Activated effector memory CD4-positive, alpha-beta T cell treated with Interleukin-2 at 50 U/mL for 16 hours (primary cell): ENCODE measurements at places on chromosomes 1 and 21.

- DNase-seq: no peak
Observed at GRCh38 chr1:176601348-176601747, 138.4 kb downstream of the PAPPA2 start.

DNA sequence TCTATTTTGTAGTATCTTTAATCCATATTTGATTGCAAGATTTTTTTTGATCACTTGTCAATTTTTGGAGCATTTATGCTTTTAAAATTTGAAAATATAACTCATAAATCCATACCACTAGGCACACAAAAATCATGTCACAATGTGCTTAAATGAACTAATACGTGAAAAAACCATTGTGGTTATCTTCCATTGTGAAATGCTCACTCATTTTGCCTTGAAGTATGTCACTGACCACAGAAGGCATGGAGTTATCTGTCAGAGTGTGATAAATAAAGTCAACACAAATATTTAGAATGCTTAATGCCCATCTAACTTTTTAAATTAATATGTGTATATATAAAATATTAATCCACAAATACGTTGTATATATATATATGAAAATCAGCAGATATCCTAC, 347.2 kb downstream of the PTPRC start:
- no peak for DNase-seq

DNA sequence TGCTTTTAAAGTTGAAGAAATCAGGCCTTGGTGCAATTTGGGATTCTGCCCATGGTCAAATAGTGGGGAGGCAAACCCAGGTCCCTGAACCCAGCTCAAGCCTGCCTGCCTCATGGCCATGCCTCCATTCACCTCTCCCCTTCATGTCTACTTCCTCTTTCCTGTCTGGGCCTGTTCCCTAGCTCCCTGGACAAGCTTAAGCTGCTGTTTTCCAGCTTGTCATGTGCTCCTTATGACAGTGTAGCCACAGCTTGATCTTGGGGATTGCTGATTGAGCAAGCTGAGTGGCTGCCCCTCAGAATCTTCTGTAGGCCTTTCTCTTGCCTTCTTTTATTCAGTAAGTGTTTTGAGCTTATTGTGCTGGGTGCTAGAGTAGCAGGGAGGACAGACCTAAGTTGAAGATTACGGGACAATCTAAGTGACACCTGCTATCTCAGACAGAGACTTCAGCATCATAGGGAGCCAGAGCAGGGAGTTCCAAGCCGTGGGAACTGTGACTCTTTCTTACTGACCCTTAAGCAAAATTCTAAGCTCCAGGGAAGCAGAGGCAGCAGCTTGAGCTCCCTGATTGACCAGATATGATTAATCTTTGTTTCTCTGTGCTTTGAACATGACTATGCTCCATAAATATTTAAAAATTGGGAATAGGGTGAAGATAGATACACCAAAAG, 520 bp upstream of the MR1 start:
- DNase-seq: peak; percentile 26

GRCh38 chr1:182400567-182400966, at the start of gene TEDDM1:
TEDDM1 (minus strand) TSS chr1:182400667; CDS start chr1:182400485, 182 bp downstream.
- no peak for DNase-seq

DNA sequence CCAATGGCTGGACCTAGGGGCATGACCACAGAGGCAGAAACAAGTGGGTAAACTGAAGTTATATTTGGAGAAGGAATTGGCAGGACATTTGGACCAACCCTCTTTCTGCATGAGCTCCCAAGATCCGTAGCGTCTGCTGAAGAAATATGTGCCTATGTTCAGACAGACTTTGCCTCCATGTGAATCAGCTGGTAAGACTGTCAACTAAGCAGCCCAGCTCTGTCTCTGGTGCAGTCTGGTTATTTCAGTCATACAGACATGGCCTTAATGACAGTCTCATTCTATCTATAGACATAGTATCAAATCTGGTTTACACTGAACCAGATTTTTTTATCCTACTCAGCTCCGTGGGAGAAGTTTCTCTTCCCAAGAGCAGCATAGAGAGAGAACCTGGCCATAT, 63.1 kb upstream of the PBX1 start:
- DNase-seq: no peak

DNA sequence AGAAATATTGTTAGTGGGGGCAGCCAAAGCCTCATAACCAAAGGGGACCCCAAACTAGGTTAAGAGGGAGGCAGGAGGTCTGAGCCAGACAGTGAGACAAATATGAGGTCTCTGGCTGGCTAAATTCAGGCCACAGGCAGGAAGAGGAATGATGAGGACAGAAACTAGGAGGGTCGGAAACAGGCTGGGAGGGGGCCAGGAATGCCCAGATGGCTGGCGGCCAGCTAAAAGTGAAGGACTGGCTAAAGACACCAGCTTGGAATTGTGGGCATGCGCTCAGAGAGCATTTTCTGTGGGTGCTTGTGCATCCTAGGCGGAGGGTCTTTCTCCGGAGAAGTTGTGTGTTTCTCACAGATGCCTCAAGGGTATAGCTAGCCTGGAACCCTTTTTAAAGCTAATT, 77.0 kb downstream of the PGM1 start:
- no peak for DNase-seq

- DNase-seq: no peak
Observed at GRCh38 chr1:45300669-45300997, 26.1 kb upstream of the HPDL start.

DNA sequence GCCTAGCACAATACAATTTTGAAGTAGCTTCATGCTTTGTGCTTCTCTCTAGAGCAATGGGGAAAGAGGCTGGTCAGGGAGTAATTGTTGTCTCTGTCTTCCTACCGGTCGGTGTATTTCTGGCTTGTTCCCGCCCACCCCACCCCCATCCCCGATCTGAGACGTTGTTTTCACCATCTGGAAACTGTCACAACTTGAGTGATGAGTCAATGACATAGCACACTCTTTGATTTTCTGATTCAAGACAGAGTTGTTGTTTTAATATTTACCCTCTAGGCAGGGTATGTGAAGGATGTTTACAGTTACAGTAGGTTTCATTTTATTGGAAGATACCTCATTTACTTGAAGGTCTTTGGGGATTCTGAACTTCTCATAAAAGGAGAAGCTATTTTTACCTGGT, 7.0 kb downstream of the IL12RB2 start:
- no peak for DNase-seq

DNA sequence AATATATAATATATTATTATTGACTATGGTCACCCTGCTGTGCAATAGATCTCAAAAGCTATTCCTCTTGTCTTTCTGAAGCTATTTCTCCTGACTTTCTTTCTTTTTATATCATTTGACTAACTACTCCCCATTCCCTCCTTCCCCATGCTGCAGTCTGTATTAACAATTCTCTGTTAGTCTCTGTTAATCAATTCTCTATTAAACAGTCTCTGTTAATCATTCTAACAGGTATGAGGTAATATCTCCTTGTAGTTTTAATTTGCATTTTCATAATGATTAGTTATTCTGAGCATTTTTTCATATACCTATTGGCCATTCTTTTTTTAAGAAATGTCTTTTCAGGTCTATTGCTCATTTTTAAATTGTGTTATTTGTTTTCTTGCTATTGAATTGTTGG, 201.0 kb upstream of the B3GALT2 start:
- DNase-seq: no peak

DNA sequence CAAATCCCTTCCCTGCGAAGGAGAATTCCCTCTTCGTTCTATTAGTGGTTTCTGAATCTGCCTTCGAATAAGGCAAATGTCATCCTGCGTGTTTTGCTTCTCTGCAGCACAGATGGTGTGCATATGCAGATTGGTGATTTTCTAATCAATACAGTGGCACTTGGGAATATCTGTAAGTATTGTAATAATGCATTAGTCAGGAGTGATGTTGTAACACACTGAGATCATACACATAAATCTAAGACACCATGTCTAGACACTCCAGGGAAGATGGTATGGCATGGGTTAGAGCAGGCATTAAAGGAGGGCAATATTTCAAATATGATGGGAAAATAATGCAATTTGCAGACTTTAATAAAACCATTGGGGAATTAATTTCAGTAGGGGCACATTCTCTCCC, 513.2 kb upstream of the PTBP2 start:
- DNase-seq: no peak

DNA sequence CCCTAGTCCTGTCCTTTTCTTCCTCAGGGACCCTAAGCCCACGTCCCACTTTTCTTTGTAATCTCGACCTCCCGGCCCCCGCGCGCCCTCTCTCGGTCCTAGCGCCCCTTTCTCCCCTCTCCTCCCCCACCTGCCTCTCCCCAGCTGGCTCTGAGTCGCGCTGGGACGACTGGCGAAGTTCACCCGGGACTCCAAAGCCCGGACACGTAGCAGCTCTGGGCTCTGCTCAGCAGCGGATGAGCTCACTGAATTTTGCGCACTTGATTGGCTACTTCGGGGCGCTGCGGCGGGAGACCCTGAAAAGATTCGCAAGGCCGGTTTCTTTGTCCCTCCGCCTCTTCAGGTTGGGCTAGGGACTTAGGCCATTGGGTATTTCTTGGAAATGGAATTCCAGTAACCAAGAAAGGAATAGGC, 16.3 kb upstream of the ACKR1 start:
- no peak for DNase-seq

DNA sequence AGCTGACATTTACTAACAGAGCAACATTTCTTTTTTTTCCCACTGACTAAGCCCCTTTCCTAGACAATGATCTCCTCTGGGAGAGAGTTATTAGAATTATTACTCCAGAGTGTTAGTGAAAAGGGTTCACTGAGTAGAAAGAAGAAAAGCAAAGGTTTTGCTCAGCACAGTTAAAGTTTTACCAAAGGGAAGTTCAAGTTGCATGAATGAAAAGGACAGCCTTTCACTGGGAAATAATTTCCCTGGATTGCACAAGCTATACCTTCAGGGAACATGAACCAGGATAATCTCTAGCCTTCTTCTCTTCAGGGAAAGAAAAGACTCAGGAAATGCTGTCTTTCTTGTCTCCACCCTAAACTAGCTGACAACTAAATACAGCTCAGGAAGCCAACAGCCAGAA, 71.4 kb upstream of the ESRRG start:
- DNase-seq: no peak

DNA sequence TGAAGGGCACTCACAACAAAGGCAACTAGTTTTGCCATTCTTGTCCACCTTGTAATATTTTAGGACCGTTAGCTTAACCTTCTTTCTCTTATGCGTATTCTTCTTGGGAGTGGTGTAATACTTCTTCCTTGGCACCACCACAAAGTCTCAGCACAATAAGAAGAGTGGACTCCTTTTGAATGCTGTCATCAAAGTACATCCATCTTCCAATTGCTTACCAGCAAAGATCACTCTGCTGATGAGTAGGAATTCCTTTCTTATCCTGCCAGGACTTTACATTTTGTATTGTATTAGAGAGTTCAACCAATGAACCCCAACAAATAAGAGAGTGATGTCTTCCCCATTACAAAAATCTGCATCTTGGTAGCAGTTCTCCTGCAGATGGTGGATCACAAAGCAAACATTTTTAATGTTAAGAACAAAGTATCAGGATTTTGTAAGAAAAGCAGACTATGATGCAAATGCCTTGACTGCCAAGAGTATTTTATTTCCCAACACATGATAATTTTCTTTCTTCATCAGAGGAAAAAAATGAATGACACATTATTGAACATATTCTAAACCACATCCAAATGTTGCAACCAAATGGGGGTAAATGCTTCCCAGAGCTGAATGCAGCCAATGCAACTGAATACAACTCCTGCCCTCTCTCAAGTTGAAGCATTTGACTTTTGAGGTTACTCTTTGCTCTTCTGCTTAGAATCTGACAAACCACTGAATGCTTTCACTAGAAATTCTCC, 5.1 kb upstream of the ARNT start:
- DNase-seq: no peak

GRCh38 chr1:2210084-2210653, 15.6 kb upstream of the FAAP20 start:
- no peak for DNase-seq

- no peak for DNase-seq
Observed at GRCh38 chr1:39050001-39050400, 23.9 kb downstream of the NDUFS5 start.

GRCh38 chr1:240808381-240808780, 196.4 kb upstream of the GREM2 start:
- DNase-seq: no peak

DNA sequence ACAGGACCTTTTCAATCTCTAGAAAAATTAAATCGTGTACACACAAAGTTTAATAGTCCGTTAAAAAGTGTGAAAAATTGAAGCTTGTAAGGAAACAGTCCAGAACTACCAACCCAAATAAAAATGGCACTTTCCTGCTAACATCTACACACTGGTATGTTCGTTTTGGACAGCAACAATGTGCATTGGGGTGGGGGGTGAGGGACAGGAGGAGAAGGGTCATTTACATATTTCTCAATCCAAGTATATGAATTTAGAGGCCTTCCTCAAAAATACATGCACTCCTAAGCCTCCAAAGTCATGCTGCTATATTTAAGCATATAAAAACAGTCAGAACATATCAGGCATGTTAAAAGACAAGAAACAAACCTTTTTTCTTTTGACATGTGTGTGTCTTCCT, 2.5 kb downstream of the PPP1R15B start:
- no peak for DNase-seq

DNA sequence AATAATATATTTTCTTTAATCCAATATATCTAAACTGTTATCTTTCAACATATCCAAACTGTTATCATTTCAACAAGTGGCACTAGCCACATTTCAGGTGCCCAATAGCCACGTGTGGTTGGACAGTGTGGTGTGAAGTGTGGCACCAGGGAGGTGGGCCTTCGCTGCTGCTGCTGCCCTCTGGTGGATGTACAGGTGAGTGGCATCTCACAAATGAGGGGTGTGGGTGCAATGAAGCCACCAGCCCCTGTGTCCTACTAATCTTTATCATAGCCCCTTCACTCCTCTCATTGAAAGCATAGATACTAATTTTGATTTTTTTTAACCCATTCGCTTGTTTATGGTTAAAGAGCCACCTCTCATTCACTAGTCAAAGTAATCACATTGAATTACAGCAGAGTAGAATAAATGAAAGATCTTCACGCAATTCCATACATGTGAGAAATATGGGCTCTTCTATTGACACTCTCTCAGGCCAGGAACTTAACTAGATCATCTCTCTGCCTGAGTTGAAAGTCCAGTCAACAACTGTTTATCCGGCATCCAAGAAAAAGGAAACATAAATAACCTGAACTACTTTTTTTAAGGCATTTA, 499.2 kb downstream of the OMA1 start:
- no peak for DNase-seq

GRCh38 chr1:85313888-85314696, 37.7 kb upstream of the BCL10 start:
- no peak for DNase-seq

- DNase-seq: no peak
Observed at GRCh38 chr1:171037626-171038025, 53.1 kb upstream of the FMO3 start.

DNA sequence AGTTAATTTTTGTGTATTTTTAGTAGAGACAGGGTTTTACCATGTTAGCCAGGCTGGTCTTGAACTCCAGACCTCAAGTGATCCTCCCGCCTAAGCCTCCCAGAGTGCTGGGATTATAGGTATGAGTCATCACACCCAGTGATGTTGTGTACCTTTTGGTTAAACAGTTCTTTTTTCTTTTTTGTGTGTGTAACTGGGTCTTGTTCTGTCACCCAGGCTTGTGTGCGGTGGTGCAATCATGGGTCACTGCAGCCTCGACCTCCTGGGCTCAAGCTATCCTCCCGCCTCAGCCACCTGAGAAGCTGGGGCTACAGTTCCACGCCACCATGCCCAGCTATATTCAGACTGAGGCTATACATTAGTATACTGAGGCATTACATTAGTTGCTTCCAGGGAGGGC, 37.8 kb downstream of the GABPB2 start:
- DNase-seq: no peak

- no peak for DNase-seq
Observed at GRCh38 chr1:64396817-64397216, 73.1 kb upstream of the CACHD1 start.
